Occipital lobe (tissue), 3 donors: ENCODE measurements at places on chromosomes 13 and 19. TPM values are rescaled to one million over a fixed set of nuclear protein-coding genes. Genes with fewer than 3 reads are reported as not detected.

SIGLEC5 gene
- not detected for total RNA-seq

DNA sequence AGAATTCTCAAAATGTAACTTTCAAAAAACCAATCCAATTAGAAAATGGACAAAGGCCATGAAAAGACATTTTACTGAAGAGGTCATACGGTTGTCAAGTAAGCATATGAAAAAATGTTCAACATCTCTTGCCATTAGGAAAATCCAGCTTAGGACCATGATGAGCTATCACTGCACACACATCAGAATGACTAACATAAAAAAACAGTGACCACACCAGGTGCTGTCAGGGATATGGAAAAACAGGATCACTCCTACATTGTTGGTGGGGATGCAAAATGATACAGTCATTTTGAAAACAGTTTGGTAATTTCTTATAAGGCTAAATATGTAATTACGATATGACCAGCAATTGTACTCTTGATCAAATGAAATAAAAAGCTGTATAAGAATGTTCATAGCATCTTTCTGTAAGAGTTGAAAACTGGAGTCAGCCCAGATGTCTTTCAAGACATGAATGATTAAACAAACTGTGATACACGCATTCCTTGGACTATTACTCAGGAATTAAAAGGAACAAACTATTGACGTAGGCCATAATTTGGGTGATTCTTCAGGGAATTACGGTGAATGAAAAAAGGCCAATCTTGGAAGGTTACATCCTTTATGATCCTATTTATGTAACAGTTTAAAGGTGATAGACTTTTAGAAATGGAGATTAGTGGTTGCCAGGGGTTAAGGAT, 26.9 kb upstream of the RCBTB2 start:
- DNase-seq: no peak

DNA sequence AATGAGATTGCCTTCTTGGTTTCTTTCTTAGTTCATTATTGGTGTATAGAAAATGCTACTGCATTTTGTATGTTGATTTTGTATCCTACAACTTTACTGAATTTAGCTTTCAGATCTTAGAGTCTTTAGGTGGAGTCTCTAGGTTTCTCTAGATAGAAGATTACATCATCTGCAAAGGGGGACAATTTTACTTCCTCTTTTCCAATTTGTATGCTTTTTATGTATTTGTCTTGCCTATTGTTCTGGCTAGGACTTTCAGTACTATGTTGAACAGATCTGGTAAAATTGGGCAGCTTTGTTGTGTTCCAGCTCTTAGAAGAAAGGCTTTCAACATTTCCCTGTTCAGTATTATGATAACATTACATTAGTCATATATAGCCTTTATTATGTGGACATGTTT, 101.0 kb upstream of the SPRY2 start:
- no peak for DNase-seq

DNA sequence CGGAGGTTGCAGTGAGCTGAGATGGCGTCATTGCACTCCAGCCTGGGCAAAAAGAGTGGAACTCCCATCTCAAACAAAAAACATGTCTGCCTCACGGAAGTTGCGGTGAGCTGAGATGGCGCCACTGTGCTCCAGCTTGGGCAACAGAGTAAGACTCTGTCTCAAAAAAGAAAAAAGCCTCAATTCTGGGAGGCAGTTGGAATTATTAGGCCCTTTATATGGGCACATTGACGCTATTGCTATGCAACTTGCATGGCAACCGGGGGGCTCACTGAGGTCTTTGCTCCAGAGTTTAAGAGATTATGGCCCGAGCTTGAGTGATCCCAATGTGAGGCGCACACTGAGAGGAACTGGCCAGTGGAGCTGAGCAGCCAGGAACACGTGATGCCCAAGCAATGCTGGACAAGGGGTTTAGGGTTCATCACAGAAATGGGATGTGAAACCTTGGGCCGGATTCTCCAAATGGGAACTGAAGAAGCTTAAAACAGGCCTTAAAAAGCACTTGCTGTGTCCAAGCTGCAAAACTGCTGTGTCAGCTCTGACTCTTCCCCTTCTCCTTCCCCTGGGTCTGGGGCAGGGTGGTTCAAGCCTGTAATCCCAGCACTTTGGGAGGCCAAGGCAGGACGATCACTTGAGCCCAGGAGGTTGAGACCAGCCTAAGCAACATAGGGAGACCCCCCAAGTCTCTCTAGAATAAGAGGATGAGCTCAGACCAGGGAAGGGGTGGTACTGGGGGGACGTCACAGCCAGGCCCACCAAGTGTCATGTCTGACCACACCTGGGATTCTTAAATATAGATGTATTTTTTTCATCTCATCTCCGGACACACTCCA, 2.5 kb downstream of the FTL start:
- DNase-seq: no peak

COG6 gene
- total RNA-seq: 63.9 TPM

GRCh38 chr13:40758811-40759210, 12.2 kb downstream of the MRPS31 start:
- DNase-seq: no peak

DNA sequence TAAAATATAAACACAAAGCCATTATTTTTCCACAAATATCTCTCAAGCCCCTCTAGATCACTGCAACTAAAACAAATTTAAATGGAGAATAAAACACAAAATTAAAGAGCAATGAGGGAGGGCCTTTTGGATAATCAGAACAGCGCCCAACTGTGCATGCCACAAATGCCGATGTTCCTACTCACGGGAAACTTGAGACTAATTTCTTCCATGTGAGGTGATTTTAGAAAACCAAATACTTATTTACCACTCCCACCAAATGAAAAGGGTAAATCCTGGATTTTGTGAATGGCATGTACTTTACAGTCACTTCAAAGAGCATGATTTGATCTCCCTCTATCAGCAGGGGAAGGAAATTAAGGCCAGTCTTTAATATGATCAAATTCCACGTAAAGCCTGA, 74.8 kb downstream of the SLC7A1 start:
- no peak for DNase-seq

KASH5 gene
- total RNA-seq: not detected

DNA sequence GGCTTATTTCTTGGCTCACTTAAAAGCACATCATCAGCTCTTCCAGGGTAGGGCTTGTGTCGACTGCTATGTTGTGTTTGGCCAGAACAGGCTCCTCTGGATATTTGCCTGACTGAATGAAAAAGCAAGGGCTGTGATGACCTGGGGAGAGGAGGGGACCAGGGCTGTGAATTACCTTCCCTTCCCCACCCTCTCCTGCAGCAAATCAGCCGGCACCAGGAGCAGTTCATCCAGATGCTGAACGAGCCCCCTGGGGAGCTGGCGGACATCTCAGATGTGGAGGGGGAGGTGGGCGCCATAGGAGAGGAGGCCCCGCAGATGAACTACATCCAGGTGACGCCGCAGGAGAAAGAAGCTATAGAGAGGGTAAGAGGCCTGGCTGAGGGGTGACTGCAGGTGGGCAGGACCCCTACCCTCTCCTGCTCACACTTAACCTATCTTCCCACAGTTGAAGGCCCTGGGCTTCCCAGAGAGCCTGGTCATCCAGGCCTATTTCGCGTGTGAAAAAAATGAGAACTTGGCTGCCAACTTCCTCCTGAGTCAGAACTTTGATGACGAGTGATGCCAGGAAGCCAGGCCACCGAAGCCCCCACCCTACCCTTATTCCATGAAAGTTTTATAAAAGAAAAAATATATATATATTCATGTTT, 4.4 kb downstream of the GADD45GIP1 start:
- no peak for DNase-seq

DNA sequence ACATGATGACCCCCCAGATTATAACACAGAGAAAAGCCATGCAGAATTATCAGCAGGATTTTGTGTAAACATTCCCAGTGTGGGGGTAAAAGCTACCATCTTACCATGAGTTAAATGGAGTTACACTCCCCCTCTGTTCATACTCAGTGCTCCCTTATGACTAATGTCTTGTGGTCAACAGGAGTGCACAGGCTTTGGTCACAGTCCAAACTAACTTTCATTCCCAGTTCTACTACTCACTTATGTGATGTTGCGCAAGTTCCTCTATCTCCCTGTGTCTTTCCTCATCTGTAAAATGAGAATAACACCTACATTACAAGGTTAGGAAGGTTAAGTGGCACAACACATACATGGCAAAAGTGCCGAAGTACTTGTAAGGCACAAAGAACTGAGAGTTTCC, 277.9 kb downstream of the RBM26 start:
- DNase-seq: no peak

RNF225 gene
- total RNA-seq: not detected

GRCh38 chr13:94112731-94113130, 366.8 kb downstream of the DCT start:
- no peak for DNase-seq

SIGLEC10 gene
- 1.6 TPM for total RNA-seq

GRCh38 chr13:21608961-21609360, 5.0 kb upstream of the MICU2 start:
- no peak for DNase-seq

GRCh38 chr13:106491928-106492587, 43.4 kb downstream of the EFNB2 start:
- peak; percentile 72 for DNase-seq

- DNase-seq: no peak
Measured at GRCh38 chr19:41362143-41362847, 1.7 kb downstream of the B9D2 start.

FGF9 gene
- total RNA-seq: 16.1 TPM

MEGF8 gene
- 43.7 TPM for total RNA-seq

GRCh38 chr13:91347202-91347995, at the start of gene MIR17HG:
MIR17HG (plus strand) TSS chr13:91347687.
- peak; percentile 77 for DNase-seq

DNA sequence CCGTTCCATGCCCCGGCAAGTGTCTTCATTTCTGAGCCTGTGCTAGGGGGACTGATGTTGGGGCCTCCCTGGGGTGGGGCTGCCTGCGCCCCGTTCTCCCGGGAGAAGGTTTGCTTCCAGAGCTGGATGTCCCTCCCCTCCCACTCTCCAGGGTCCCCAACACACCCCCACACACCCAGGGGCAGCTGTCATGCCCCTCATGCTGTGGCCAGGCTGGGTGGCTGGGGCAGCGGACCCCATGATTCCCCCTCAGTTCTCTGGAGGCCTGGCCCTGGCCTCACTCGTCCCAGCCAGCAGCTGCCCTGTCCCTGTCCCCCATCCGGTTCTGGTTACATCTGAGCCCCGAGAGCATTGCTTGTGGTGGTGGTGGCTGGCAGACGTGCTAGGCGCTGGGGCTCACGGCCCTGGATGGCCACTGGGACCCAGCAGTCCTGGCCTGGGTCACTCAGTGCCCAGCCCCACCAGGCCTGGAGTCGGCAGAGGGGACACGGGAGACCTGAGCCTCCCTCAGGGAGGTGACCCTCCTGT, 184.8 kb downstream of the KDM4B start:
- no peak for DNase-seq

DNA sequence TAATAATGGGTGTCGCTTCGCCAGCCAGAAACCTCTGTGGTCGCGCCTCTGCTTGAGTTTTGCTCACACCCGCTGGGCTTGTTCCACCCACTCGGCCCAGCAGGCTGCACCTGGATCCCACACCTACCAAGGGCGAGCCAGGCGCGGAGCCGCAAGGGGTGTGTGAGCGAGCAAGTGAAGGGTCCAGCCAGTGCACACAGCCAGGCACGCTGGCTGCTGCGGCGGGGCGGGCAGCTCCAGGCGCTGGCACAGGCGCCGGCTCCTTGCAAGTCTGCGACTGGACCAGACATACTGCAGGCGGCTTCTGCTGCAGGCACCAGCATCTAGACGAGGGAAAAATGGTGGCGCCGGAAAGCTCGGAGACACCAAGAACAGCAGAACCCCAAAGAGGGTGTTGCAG, 1.8 kb upstream of the ZNF256 start:
- DNase-seq: no peak

DNA sequence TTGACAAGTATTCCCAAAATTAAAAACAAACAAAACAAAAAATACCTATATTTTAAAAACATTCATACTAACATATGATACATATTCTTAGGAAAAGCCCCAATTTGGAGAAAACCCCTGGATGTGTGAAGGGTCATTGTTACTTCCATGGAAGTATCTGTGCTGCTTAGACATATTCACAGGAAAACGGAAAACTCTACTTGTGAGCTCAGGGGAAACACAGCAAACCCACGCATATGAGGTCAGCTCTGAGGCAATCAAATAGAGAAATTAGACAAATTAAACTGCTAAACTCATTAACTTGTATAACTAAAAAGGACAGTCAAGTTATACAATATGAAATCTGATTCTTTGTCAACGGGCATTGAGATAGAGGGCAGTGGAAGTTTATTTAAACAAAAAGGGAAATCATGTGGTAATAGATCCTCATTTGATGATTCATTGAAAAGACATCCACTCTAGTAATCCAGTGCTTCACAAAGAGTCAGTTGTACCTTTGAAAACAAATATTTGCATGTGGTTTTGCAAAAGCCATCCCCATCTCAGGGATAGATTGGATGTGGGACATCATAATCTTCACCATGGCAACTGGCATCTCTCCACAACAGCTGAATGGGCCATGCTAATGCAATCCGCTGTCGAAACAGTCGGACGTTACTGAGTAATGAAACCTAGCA, 423.4 kb downstream of the ITGBL1 start:
- no peak for DNase-seq

RAB3A gene
- 50.4 TPM for total RNA-seq

OR7G2 gene
- total RNA-seq: not detected

DNA sequence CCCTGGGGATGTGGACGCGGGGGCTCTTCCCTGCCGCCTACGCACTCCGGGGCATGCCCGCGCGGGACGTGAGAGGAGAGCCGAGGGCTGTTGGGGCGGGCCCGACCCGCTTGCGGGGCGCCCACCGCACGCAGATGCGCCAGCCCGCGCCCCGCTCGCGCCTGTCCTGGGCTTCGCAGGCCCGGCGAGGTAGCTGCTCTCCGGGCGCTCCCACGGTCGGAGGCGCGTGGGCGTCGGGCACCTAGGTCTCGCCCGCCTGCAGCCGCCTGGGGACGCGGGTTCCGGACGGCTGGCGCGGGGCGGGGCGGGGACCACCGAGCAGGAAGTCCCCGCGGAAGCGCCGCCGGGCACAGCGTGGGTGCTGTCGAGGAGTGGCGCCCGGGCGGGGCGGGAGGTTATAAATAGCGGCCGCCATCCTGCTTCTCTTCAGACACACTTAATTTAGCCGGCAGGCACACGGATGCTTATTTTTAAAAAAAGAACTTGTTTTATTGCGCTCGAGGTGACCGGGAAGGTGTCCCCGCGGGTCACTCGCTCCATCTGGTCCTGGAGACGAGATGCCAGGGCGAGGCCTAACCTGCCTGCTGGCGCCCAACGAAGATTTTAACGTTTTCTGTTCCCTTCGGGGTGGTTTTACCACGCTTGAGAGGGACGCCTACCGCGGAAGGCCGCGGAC, 561 bp upstream of the GJA3 start:
- DNase-seq: no peak

- DNase-seq: no peak
Measured at GRCh38 chr19:46197314-46198070, 32.0 kb upstream of the IGFL1 start.

PRRG2 gene
- 0.31 TPM for total RNA-seq

- DNase-seq: no peak
Measured at GRCh38 chr13:107043021-107043956, 475.4 kb upstream of the ARGLU1 start.

GRCh38 chr13:92626274-92626673, 600.3 kb upstream of the GPC6 start:
- DNase-seq: no peak
